ENCODE measurements at places on chromosomes 7 and 10.

- DNase-seq, result no peak
Measured at GRCh38 chr7:55523366-55523765, 48.9 kb downstream of the VOPP1 start.

DNA sequence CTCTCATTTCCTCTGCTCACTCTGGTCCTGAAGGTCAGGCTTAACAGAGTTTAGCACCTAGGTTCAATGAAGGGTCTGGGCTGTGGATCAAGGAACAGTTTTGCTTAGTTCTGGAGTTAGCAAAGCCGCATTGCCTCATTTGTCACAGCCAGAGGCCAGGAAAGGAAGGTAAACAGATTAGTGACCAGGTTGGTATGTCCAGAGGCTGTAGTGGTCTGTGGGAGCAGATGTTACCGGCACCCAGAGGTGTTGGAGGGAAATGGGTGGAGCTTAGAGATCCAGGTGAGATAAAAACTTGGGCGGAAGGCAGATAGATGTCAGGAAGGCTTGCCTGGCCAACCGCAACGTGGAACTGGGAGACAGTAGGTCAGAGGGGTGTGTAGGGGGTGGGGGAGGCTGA is 36.6 kb upstream of the ZMIZ2 start:
- no peak for DNase-seq

GRCh38 chr10:72423426-72423825 is 68.7 kb upstream of the DNAJB12 start:
- DNase-seq, result no peak

DNA sequence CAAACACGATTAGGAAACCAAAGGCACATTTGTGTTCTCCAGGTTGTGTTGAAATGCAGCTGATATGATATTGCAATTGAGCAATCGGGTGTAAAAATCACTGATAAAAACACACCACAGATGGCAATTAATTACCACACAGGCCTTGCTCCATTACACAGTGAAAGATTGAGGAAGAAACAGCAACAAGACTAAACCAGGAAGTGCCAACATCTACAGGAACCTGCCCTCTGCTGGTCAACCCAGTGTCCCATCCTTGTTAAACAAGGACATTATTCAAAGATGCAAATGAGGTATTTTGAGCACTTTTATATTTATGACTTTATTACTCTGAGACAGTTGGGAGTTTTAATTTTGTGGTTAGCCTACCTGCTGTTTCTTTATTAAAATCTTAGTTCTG is 765.6 kb upstream of the GHITM start:
- DNase-seq, result peak; percentile 43

- DNase-seq, result no peak
Measured at GRCh38 chr7:132355048-132355447, 221.2 kb downstream of the PLXNA4 start.

GRCh38 chr7:120919466-120919865 is 31.1 kb upstream of the ING3 start:
- no peak for DNase-seq

- no peak for DNase-seq
Measured at GRCh38 chr10:71349406-71349805, 30.3 kb downstream of the SLC29A3 start.

DNA sequence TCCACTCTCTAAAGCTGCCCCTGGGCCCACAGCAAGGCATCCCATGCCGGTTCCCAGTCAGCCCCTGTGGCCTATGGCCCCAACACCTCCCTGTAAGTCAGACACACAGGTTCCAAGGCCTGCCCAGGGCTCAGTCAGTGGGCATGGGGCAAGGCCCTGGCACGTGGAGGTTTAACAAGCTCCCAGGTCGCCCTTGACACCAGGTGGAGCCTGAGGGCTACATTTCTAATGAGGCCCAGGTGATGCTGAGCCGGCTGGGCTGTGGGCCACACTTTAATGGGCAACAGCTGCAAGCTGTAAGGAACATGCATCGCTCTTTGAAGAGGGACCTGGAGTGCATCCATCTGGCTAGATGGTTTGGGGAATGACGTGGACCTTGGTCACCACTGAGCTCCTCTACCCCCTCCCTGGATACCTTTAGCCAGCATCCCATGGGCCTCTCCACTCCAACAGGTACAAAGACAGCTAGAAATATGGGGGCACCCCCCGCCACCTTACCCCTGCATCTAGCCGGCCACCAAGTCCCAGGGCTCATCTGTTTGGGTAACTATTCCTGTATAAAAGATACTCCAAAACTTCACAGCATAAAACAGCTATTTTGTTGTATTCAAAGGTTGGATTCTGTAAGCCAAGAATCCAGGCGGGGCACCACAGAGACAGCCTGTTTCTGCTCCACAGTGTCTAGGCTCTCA is 122.5 kb downstream of the OAT start:
- peak; percentile 75 for DNase-seq

- no peak for DNase-seq
Measured at GRCh38 chr7:142586611-142587010, 162.7 kb upstream of the PRSS1 start.

DNA sequence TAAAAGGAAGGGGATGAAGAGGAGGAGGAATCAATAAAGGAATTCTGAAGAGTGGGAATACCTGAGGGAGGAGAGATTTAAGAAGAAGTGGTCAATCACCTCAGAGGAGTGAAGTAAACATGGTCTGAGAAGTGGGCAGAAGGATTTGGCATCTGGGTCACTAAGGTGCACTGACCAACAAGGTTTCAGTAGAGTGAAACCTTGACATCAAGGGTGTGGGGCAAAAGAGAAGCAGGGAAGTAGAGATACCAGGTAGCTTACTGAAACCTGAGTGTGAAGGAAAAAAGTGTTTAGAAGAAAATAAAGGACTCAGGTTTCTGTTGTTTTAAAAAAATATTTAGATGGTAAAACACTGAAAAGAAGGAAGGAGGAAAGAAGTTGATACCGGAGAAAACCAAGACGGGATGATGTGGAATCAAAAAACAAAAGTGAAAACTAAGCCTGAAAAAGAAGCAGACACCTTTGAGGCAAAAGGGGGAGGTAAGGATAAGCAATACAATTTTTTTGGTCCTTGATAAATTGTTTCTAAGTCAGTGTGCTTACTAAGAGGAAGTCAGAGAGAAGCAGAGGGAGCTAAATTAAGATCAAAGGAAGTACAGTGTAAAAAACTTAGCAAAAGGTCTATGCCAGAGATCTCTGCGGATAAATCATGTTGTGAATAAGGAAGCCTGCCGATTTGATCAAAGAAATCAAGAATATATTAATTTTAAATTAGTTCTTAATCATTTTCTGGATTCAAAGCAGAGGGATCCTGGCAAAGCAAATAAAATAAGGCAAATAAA is 137.2 kb upstream of the GPR22 start:
- DNase-seq, result no peak

- DNase-seq, result no peak
Measured at GRCh38 chr10:116699471-116700150, 42.8 kb downstream of the HSPA12A start.

- no peak for DNase-seq
Measured at GRCh38 chr10:131532745-131533341, 221.3 kb upstream of the TCERG1L start.

- DNase-seq, result no peak
Measured at GRCh38 chr7:45092931-45093235, 4.1 kb upstream of the NACAD start.

GRCh38 chr10:67788028-67788886 is 49.7 kb downstream of the DNAJC12 start:
- peak; percentile 16 for DNase-seq

- no peak for DNase-seq
Measured at GRCh38 chr10:131841661-131842139, 59.1 kb upstream of the PPP2R2D start.

- no peak for DNase-seq
Measured at GRCh38 chr10:53749439-53749838, 976.9 kb upstream of the MBL2 start.

- DNase-seq, result no peak
Measured at GRCh38 chr7:47268851-47269836, 312.8 kb downstream of the TNS3 start.

DNA sequence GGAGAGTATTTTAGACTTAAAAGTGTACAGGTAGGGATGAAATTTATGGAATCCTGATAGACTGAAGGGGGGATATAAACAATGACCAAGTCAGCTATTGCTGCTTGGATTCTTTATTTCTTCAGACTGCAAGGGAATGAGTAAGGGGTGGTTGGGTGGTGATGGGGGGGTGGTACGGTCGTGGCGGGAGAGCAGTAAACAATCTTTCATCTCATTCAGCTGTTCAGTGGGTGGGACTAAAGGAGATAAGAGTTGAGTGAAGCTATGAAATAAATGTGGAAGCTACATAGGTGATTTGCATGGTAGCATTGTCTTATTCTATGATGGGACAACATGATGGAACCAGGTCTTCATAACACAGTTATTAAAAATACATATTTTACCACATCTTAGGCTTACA is 1.8 kb downstream of the SEPTIN7 start:
- no peak for DNase-seq

DNA sequence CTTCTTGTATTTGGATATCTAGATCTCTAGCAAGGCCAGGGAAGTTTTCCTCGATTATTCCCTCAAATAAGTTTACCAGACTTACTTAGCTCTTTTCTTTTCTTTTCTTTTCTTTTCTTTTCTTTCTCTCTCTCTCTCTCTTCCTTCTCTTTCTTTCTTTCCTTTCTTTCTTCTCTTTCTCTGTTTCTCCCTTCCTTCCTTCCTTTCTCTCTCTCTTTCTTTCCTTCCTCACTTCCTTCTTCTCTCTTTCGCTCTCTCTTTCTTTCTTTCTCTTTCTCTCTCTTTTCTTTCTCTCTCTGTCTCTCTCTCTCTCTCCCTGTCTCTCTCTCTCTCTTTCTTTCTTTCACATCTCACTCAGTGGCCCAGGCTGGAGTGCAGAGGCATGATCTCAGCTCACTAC is 37.0 kb downstream of the UPP1 start:
- DNase-seq, result no peak

DNA sequence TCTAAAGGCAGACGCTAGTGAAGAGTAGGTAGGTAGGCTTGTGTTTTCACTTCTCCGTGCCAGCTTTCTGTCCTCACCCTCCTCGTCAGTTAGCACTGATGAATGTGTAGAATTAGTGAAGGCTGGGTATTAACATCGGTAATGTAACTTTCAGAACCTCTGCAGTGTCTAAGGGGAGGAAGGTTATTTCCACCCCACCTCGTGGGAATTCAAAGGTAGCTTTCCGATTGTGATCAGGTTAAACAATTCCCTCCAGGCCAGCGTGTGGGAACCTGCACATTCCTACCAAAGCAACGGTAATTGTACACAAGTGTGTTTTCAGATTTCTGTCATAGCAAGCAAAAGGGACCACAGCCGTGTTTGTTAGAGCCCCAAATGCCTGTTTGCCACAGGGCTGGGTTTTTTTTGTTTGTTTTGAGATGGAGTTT is 405.0 kb upstream of the GALNT17 start:
- no peak for DNase-seq

DNA sequence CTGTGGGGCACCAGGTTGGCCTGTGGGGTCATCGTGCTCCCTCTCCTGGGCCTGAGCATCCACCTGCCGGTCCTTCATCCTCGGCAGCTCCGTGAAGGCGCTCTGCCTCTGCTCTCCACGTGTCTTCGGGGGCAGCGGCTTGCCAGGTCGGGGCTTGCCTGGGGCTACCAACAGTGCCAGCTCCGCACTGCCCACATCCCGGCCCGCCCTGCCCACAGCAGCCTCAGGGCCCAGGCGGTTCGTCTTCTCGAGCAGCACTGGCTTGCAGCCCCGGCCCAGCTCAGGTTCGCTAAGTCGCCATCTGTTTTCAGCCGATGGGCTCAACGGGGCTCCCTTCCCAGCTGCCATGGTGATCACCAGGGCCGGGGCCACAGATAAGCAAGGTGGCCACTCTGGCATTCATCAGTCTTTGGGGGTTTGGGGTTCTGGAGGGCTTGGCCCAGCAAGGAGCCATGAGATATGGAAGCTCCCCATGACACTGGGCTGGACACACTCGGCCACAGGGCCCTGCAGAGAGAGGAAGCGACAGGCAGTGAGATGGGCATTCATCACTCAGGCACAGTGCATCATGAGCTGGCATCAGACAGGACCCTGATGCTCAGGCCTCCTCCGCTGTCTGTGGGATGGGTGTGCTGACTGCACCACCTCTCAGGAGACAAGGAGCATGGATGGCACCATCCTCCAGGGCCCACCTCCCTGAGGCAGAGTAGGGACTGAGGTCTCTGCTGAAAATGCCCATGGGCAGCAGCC is 15.5 kb downstream of the ZNF488 start:
- no peak for DNase-seq

- no peak for DNase-seq
Measured at GRCh38 chr10:97590748-97591495, 1.4 kb downstream of the C10orf62 start.

- peak; percentile 52 for DNase-seq
Measured at GRCh38 chr10:103554488-103555324, 61.2 kb downstream of the NEURL1 start.

- peak; percentile 84 for DNase-seq
Measured at GRCh38 chr7:11458736-11459483, 373.1 kb downstream of the THSD7A start.

DNA sequence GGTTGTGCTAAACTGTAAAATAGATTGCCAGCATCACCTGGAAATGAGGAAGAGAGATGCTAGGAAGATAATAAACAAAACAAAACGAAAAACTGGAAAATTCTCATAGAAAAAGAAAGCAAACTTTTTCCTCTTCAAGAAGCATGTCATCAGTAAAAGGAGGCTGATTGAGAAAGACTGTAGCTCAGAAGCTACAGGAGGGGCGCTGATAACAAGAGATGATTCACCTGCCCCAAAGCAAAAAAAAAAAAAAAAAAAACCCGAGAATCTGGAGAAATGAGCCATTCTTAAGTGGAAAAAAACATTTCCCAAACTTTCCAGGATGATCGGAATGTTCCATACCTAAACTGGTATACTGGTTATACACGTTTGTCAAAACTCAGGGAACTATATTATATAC is 130.5 kb upstream of the C1QL3 start:
- no peak for DNase-seq

DNA sequence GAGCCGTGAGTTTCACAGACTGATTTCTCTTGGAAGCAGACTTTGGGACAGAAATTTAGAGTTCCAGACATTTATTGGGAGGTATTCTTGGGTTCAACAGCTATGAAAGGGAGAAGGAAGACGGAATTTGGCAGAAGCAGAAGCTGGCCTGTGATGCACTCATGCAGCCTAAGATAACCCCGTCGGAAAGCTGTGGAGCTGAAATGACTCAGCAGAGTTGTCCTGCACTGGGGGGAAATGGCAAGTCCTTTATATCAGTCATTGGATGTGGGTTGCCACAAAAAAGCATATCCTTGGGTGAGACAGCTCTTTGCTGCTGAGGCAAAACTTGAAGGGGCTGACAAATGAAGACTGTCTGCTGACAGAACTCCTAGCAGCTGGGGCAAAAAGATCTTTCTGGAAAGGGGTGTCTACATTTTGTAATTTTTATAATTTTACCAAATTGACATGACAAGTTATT is 11.5 kb upstream of the MICU1 start:
- DNase-seq, result peak; percentile 77

GRCh38 chr10:7285522-7286322 is 125.1 kb downstream of the SFMBT2 start:
- DNase-seq, result no peak

DNA sequence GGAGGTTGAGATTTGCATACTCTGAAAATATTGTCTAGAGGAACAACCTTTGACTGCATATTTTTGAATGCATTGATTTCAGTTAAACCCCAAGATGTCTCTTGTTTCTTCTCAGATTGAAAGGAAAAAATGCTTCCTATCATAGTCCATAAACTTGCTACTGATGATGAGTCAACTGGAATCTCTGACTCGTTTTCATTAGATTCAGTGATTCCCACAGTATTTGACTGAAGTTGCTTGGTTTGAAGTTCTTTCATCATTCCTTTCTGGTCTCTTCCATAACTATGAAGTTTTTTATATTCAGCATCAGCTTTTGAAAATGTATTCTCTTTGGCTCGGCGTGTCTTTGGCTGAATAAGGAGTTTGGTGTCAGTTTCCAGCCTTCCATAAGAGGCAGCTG is 10.7 kb downstream of the PEX1 start:
- peak; percentile 53 for DNase-seq

Measured in fibroblast of upper back skin (primary cell).